ENCODE measurements at places on chromosomes 11 and 22.

- no peak for DNase-seq
Measured at GRCh38 chr11:12862696-12863469, 146.2 kb upstream of the RASSF10 start.

- no peak for DNase-seq
Measured at GRCh38 chr22:19713650-19714311, 522 bp upstream of the SEPTIN5 start.

DNA sequence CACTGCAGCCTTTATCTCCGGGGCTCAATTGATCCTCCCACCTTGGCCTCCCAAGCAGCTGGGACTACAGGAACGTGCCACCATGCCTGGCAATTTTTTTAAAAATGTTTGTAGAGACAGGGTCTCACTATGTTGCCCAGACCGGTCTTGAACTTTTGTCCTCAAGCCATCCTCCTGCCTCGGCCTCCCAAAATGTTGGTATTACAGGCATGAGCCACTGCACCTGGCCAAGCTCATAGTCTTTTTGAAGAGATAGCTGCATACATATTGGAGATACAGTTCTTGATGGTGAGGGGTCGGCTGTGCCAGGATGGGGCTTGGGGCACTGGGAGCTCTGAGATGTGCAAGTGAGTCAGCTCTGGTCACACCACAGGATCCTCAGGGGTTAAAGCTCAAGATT is 53.2 kb downstream of the CHRDL2 start:
- DNase-seq = no peak

DNA sequence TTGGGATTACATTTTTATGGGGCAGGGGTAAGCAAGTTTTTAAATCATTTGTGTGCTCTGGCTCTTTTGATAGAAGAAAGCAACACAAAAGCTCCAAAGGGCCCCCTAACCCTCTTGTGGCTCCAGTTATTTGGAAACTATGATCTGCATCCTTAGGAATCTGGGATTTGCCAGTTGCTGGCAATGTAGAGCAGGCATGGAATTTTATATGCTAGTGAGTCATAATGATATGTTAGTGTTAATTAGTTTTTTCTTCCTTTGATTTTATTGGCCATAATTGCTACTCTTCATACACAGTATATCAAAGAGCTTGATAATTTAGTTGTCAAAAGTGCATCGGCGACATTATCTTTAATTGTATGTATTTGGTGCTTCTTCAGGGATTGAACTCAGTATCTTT is 10.1 kb downstream of the RAG1 start:
- no peak for DNase-seq

- DNase-seq = no peak
Measured at GRCh38 chr11:131370090-131370751, at the start of gene NTM. Gene NTM, plus strand, starts transcription at chr11:131370615.

DNA sequence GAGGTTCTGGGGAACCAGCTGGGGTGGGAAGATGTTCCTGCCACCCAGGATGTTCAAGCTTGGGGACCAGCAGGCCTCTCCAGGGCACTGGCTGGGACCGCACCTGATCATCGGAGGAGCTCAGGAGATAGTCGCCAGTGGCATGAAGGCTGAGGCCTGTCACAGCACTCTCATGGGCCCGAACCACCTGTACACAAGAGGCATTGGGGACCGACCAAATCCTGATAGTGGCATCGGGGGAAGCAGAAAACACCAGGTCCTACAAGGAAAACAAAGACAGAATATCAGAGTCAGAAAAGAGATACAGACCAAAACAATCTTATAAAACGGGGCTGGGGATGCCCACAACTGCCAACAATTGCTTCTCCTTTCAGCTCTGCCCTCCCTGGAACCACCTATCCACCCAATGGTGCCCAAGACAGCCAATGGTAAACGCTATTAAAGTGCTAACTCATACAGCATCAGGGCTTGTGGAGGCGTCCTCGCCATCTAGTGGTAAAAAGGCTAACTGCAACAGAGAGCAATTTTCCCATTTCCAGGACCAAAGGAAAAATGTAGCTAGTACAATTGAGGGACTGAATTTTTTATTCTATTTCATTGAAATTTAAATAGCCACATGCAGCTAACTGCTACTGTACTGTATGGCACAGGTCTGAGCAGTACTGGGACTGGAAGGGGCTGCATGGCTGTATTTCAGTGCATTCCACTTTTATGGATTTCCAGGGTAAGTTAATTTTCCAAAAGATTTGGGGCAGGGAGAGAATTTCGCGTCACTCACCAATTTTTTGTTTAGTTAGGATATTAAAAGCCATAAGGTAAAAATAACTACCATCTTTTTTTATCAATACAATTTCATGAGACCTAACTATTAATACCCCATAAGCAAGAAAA is 7.1 kb downstream of the PRPF19 start:
- no peak for DNase-seq

DNA sequence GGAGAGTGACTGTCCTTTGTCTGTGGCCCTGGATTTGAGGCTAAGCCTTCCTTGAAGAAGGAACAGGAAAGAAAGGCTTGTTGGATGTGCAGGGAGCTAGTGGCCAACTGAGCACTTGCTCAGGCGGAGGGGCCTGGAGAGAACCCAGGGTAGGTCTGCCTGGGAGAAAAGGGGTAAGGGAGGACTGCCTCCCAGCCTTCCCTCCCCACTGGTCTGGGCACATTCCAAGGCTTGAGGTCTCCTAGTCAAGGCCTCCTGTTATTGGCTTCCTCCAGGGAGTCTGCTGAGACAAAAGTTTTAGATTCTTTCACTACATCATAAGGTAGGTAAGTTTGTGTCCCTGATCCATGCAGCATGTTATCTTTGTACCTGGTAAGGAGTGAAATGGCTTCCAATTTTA is 15.2 kb downstream of the KCNQ1OT1 start:
- DNase-seq = no peak

- no peak for DNase-seq
Measured at GRCh38 chr11:65501472-65502273, 2.8 kb downstream of the MALAT1 start.

DNA sequence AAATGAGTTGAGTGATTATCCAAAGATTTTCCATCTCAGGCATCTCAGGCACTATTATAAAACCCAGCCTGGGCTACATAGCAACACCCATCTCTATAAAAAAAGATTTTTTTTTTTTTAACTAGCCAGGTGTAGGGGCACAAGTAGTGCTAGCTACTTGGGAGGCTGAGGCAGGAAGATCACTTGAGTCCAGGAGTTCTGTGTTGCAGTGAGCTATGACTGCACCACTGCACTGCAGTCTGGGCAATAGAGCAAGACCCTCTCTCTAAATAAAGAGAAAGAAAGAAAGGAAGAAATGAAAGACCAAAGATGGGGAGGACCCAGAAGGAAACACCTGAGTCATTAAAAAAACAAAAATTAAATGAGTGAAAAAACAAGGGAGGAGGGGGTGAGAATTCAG is 14.1 kb downstream of the RSF1 start:
- no peak for DNase-seq

DNA sequence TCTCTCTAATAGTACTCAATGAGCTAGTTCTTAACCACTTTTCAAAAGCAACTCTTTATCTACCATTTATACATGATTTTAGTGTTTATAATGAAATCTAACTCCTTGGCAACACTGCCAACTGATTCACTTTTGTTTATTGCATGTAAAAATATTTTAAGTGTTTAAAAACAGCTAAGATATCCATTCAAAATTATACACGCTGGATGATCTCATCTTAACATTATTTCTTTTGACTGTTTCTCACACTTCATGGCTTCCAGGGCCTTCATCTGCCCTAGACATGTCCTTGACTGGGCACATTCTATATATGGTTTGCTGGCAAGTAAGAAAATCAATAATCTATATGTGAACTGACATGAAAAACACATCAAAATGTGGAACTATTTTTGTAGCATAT is 414.6 kb upstream of the LUZP2 start:
- DNase-seq = no peak

- DNase-seq = peak; percentile 92
Measured at GRCh38 chr22:50305923-50306566, 1.4 kb downstream of the PLXNB2 start.

DNA sequence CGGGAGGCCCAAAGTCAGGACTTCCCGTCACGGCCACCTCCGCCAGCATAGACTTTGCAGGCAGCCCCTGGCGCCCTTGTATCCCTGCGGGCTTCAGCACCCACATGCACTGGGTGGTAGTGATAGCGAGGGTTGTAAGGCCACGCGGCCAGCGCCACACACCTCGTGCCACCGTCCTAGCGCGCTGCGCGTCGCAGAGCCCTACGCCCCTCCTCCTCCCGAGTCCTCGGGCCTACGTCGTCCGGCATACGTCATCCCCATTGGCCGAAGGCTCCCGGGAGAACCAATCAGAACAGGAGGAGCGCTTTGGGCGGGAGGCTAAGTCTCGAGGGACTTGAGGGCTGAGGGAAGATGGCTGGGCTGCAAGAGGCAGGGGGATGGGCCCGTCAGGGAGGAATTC is 1.3 kb upstream of the BTBD18 start:
- no peak for DNase-seq

- DNase-seq = peak; percentile 61
Measured at GRCh38 chr11:69640995-69641581, at the start of gene CCND1. Gene CCND1, plus strand, starts transcription at chr11:69641156. Its CDS starts 158 bp downstream, at chr11:69641314.

- no peak for DNase-seq
Measured at GRCh38 chr11:114650661-114651060, 27.7 kb upstream of the NXPE2 start.

GRCh38 chr11:8886322-8886721 is 24.7 kb upstream of the AKIP1 start:
- DNase-seq = no peak

DNA sequence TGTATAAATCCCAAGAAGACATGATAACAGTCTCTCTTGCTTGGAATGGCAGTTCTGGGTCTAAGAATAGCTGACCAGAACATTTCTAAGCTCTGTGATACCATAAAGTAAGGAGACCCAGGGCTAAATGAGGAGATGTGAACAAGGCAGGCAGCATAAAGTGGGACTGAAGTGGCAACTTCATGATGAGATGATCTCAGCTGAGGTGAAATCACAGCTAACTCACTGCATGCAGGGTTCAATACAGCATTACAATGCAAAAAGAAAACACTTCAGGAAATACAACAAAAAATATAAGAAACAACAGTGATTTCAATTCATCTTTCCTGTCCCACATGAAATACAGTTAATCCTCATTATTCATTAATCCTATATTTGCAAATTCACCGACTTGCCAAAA is 44.6 kb downstream of the MRE11 start:
- no peak for DNase-seq

GRCh38 chr11:57131080-57131790 is 50.5 kb upstream of the LRRC55 start:
- no peak for DNase-seq

GRCh38 chr11:45229401-45230020 is 56.6 kb downstream of the SYT13 start:
- no peak for DNase-seq

DNA sequence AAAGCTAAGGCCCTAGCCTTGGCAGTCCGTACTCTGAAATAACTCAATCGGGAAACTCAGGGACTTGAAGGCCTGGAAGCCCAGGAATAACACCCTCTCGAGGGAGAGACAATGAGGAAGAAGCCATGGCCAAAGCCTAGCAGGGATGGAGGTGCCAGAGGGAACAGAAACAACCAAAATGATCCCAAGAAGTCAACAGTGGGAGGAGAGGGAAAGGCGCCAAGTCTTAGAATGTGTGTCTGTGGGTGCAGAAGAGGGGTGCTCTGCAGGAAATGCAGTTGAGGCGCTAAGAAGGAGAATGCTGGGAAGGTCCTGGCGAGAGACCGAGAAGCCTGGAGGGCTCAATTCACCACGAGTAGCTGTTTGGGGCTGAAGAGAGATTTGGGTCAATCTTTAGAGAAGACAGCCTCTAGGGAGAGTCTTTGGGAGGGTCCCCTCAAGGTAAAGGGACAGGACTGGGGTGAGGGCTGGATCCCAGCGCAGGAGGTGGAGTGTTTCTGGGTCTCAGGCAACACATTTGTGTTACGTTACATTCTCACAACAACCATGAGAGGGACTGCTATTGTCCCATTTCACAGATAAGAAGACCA is 760 bp upstream of the MAPK8IP1 start:
- no peak for DNase-seq

DNA sequence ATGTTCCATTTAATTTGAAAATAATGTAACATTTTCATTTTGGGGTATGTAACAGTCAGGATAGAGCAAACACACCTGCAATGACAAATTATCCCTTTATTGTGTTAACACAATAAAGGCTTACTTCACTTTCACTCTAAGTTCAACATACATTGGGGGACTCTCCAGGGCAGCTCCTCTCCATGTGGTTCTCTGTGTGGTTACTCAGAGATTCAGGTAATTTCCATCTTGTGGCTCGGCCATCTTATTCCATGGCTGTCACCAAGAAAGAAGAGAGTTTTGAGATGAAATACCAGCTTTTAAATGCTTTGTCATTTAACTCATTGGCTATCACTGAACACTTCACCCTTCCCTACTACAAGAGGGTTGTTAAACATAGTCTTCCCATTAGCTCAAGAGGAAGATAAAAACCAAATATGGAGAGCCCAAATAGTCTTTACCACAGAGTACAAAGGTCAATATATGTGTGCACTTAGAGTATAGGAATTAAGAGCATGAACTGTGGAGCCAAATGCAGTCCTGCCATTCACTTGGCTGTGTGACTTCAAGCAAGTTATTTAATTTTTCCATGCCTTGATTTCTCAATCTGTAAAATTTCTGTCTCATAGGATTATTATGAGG is 10.6 kb upstream of the TPH1 start:
- DNase-seq = no peak

- DNase-seq = no peak
Measured at GRCh38 chr11:134481933-134482527, 70.0 kb upstream of the B3GAT1 start.

- no peak for DNase-seq
Measured at GRCh38 chr11:67303132-67303834, at the start of gene SSH3. Gene SSH3, plus strand, starts transcription at chr11:67303530. Its CDS starts 96 bp downstream, at chr11:67303626.

DNA sequence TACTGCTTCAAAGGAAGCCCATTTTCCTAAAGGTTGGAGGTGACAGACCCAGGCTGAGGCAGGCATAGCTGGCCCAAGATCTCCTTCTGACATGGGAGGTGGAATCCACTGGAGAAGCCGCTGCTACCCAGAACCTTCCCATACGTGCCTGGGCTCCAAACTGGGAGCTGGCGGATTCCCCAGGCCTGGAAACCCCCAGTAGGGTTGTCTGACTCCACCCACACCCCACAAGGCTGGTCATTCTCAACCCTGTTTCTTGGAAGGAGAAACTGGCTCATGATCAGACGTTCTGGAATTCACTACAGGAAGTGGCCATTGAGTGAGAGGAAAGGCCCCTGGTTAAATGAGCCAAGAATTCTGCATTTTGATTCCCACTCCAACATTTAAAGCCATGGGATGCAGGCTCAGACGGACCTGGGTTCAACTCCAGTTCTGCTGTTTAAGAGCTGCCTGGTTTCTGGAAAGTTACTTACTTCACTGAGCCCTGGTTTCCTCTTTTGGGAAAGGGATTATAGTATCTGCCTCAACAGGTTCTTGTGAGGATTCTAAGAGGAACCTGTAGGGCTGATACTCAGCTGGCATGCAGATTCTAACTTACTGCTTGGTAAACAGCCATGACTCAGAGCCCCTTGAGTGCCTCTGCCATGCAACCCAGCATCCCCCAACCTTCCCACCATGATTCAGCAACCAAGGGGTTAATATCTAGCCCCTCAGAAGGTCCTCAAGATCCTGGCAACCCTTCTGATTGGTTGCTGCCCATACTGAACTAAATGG is 19.4 kb upstream of the TSKU start:
- DNase-seq = peak; percentile 90

All from epithelial cell of prostate (primary cell).